ENCODE measurements at places on chromosomes 1 and 21. TPM values are rescaled to one million over a fixed set of nuclear protein-coding genes. Genes with fewer than 3 reads are reported as not detected.
A peak's percentile ranks its signal among the peaks of the same experiment; 100 is the strongest.

DNA sequence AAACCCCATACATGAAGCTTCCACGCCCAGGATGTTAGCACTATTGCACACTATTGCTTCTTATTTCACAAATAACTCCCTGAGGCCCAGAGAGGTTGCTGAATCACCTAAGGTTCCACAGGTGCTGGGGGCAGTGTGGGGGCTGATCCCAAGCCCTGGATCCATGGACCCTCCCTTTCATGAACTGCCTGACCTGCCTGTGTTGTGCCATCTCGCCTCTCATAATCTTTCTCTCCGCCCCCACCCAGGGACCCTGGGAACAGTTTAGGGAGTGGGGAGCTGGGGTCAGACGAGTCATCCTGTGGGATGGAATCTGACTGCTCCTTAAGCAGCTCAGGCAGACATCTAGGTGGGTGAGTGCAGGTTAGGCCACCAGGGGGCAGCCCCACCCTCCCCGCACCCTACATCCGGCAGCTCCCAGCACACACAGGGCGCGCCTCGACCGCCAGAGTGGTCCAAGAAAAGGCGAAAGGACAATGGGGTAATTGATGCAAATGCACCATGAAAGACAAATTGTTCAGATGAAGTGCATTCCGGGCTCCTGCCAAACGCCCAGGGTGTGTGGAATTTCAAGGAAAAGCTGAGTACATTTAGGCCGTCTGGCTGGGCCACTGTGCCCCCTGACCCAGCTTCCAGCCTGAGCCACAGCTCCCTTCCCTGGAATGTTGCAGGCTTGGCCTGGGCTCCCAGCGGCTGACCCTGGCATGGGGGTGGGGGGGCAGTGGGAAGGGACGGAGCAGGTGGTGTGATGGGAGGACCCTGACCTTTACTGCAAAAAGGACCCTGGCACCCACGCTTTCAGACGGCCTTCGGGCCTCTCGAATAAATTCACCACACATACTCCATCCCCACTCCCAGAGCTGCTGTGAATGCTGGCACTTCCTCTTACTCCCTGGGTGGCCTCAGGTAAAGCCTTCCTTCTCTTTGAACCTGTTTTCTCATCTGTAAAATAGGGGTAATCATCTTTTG is 20.8 kb downstream of the PHLDA3 start:
- peak; percentile 85 for DNase-seq

Gene KCNJ10
- 0.11 TPM for total RNA-seq

GRCh38 chr1:246077476-246077875 is 429.6 kb downstream of the SMYD3 start:
- DNase-seq, result no peak

DNA sequence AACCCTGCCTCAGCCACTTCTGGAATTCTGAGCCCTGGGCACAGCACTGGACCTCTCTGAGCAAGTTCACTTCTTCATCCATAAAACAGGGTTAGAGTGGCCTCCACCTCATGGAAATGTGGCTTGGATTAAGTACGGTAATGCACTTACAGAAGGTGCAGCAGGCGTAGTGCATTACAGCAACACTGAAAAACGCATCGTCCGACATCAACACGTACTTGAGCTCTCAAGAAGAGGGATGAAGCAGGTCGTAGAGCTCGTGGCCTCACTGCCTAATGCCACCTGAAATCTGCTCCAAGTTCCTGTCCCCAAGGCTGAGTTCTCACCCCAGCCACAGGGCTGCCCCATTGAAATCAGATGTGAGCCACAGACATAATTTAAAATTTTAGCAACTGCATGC is 650.1 kb downstream of the NPHP4 start:
- DNase-seq, result no peak

Gene LHX8
- total RNA-seq, result not detected

DNA sequence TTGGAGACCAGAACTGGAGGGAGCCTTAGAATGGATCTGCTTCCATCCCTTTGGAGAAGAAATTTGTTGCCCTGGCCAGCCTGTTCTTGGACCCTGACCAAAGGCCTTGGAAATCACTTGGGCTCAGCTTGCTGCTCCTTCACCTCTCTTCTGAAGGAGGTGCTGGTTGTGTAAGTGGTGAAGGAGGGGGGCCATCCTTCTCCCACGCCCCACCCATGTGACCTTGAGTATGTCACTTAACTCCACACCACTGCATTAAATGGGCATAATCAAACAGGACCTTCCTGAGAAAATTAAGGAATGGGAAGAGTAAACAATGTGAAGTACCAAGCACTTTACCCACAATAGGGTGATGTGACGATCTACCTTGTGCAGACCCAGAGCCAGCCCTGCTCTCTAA is 68.3 kb upstream of the GJB5 start:
- DNase-seq, result no peak

Data from activated CD4-positive, alpha-beta T cell treated with anti-CD3 and anti-CD28 coated beads for 36 hours (primary cell).